ENCODE measurements at places on chromosomes 12 and 14.
A peak's percentile ranks its signal among the peaks of the same experiment; 100 is the strongest.

GRCh38 chr14:29601616-29602015, 326.0 kb downstream of the PRKD1 start:
- DNase-seq = no peak

DNA sequence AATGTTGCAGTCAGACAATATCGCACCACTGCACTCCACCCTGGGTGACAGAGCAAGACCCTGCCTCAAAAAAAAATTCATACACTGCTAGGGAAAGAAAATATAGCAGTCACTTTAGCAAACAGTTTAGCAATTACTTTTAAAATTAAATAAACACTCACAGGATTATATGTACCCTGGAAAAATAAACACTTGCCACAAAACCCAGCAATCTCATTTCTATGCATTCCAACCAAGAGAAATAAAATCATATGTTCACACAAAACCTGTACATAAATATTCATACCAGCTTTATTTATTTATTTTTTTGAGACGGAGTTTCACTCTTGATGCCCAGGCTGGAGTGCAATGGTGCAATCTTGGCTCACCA, 20.2 kb downstream of the ATXN2 start:
- DNase-seq = no peak

DNA sequence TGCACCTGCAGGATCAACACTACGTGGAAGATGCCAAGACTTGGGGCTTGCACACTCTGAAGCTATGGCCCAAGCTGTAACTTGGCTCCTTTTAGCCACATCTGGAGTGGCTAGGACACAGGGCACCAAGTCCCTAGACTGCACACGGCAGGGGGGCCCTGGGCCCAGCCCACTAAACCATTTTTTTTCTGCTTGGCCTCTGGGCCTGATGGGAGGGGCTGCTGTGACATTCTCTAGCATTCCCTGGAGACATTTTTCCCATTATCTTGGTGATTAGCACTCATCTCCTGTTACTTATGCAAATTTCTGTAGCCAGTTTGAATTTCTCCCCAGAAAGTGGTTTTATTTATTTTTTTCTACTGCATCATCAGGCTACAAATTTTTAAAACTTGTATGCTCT, 1080.7 kb downstream of the LRFN5 start:
- DNase-seq = no peak

DNA sequence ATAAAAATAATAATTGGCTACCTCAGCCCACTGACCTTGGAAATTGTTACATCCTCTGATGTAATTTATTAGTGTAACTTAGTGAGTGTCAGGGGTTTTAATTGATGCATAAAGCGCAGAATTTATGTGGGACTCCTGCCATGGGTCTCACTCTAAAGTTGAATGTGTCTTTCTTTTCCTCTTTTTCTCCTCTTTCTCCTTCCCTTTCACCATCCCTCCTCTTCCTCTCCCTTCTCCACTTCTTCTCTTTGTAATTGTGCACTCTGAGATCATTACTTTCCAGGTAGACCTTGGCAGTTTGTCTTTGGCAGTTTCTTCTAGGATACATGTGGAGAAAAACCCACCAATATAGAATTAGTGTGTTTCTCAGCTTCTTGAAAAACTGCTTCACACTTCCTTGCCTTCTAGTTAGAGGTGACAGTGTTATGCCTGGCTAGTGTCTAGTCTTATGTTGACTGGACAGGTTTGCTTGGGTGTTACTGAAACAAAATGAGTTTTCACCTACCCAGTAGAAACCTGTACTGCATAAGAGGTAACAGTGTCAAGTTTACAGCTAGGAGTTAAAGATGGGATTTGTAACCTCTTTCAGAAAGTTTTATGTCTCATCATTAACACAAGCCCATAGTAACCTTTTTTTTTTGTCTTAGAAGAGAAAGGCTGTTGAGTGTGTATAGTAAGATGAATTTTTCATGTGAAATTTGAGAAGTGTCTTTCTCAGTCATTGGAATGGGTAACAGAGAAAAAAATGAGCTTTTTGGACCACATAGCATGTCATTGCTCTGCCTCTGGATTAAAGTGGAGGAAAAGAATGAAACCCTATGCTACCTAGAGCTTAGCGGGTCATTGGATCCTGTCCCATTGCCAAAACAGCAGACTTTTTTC, 18.6 kb downstream of the PELI2 start:
- no peak for DNase-seq

- peak; percentile 20 for DNase-seq
These were observed at the start of gene ASIC1 for GRCh38 chr12:50057000-50057841. ASIC1 (plus strand) TSS chr12:50057596; CDS start chr12:50058767, 1,171 bp downstream.

GRCh38 chr12:11508699-11509098, 113.3 kb upstream of the PRB2 start:
- DNase-seq = no peak

DNA sequence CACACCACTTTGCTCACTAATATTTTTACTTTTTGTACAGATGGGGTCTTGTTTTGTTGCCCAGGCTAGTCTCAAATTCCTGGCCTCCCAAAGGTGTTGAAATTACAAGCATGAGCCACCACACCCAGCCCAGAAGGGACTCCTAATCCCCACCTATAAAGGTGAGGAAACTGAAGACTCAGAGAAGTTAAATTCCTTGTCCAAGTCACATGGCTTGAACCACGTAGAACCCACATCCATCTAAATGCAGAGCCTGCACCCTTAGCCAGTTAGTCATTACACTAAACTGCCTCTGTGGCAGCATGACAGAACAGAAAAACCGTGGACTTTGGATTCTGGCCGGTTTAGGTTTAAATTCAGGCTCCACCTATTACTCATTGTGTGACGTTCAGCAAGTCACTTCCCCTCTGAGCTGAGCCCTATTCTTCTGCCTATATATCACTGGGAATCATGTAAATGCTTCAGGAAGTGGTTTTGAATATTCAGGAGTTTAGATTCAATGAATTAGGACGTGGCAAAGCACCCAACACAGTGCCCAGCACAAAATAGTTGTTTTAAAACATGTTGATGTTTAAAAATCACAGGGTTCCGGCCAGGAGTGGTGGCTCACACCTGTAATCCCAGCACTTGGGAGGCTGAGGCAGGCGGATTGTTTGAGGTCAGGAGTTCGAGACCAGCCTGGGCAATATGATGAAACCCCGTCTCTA, 3.0 kb upstream of the CORO1C start:
- DNase-seq = no peak

GRCh38 chr12:57005980-57006808, at the start of gene ZBTB39:
ZBTB39 (minus strand) TSS chr12:57006546; CDS start chr12:57004917, 1,629 bp downstream.
- DNase-seq = peak; percentile 60

- DNase-seq = no peak
These were observed 927.5 kb downstream of the SLC6A15 start for GRCh38 chr12:83985084-83985483.

GRCh38 chr12:49536526-49537071, 2.2 kb upstream of the KCNH3 start:
- no peak for DNase-seq

DNA sequence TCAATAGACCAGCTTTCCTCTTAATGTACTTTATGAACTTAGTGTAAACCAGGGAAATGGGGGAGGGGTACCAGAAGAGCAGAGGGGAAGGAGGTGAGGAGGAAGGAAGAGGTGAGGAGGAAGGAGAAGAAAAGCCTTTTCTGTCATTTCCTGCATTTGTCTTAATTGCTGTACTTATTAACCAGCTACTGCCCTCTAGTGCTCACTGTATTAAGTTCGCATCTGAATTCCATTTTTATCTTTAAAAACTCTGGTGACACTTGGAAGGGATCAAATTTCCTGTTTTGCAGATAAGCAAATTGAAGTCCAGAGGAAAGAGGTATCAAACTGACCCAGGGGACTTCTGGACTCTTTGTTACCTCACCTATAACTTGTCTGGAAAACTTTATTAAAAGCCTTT, 22.2 kb downstream of the MANSC1 start:
- DNase-seq = peak; percentile 55

DNA sequence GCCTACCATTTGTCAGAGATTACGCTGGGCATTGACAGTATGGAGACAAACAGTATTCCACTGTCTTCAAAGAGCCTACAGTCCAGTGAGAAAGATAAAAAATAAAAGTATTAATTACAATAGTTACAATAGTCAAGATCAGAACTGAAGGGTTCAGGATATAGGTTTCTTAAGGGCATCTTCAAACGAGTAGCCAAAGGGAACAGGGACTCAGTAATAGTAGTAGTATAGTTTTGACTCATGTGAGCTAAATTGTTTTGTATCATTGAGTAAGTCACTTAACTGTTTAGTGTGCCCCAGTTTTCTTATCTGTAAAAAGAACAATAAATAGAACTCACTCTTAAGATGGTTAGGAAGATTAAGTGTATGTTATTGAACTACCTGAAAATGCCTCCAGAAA, 123.6 kb downstream of the METTL25 start:
- DNase-seq = no peak

DNA sequence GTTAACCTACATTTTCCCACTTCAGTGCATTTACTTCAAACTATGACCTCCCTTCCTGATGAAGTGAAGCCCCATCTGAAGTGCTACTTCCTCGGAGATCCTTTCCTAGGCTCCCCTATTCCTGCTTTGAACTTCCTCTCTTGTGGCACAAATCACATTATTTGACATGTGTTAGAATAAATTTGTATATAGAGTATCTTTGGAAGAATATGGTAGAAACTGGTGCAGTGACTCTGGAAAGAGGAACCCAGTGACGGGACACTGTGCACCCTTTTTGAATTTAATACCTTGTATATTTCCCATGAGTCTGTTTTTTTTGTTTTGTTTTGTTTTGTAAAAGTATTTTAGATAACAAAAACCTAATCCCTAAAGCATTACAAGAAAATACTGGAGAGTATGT, 66.4 kb upstream of the SRSF5 start:
- DNase-seq = no peak

DNA sequence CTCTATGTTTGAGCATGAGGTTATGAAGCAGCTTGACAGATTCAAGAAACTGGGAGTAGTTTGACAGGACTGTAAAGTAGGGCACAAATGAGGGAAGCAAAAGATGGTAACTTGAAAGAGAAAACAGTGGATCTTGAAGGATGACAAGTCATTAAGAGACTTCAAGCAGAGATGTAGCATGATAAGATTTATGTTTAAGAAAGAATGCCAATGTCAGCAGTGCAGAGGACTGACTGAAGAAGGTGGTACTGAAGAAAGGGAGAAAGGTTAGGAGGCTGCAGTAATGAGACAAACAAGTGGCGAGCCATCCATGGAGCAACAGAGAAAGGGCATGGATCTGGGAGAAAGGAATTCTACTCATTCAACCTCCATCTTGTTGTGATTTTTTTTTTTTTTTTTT, 120.2 kb upstream of the RAP1B start:
- DNase-seq = no peak

DNA sequence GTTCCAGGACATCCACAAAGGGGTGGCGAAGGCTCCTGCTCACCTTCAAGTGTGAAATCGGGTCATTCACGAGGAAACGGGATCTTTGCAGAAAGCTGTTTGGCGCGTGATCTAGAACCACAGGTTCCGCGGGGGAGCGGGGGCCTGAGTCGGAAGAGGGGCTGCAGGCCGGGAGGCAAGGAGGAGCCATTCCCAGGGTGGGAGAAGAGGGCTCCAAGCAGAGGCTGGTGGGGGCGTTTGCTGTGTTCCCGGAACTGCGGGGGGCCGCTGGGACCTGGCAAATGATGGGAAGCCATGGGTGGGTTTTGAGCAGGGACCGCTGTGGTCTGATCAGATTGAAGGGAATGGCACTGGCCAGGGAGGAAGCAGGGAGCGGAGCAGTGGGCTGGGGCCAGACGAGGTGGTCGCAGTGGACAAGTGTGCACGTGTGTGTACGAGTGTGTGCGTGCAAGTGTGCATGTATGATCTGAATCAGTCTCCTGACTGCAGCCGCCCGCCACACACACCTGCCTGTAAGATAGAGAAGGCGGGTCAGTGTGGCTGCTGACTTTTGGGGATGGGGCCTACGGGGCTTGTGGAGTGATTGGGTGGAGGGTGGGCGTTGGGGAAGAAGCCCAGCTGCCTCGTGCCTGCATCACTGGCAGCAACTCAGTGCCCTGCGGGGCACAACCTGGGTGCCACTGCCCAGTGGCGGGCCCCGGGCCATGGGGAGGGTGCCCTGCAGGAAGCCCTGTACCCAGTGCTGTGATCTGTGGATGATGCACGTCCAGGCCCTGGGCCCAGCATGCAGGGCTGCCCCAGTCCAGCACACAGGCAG, 141.9 kb downstream of the KIF26A start:
- DNase-seq = no peak

DNA sequence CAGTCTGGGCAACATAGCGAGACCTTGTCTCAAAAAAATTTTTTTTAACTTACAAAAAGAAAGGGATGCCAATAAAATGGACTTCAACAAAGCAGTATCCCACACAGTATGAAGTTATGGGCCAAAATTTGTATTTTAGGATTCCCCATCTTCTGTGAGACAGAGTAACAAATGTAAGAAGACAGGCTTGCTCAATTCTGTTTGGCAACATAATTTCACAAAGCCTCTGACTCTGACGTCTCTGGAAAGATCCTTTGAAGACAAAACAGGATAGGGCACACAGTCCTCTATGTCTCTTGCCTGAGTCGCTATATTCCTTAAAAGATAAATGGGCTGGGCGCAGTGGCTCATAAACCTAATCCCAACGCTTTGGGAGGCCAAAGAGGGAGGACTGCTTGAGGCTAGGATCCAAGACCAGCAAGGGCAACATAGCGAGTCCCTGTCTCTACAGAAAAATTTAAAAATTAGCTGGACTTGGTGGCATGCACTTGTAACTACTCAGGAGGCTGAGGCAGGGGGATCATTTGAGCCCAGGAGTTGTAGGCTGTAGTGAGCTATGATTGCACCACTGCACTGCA, 1.1 kb upstream of the HOMEZ start:
- no peak for DNase-seq

DNA sequence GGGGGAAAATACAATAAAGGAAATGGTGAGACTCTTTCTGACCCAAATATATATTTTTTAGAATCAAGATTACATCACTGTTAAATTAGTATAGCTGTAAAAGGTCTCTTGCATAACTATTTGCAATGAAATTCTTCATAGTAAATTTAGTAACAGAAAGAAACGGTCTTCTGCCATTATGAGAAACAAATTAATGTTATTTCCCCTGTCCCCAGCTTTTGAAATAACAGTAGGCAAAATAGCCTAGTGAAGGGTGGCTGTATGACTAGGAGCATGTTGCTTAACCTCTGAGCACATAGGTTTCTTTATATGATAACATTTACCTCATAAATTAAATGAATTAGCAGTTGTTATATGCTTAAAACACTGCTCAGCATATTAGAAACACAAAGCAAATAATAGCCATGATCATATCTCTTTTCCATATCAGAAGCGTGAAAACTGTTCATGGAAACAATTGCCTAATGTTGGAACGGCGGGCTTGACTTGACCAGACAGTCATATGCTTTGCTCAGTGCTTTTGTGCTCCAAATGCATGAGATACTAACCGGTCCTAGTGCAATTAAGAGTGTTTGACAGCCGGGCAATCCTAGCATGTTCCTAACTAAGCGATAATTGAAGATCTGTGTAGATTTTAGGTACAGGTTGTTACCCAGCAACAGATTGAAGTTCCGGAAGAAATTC, 24.0 kb downstream of the BHLHE41 start:
- DNase-seq = no peak

DNA sequence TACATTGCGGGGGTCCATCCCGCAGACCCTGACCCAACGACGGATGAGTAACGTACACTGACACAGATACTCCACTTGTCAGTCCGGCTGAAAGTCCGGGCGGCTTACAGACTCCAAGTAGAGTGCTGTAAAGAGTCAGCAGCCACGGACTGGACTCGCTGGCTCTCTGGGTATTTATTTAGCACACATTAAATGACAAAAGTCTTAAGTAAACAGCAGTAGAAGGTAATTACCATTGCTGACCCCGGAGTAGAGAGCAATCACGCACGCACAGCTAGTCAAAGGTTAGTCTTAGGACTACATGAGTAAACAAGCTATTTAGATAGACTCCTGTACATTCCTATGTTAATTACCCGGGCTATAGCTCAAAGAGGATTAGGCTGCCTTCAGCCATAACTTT, 780.9 kb downstream of the RPS29 start:
- no peak for DNase-seq

GRCh38 chr14:68377459-68377858, 415.4 kb downstream of the ZFP36L1 start:
- DNase-seq = no peak
